ENCODE measurements at places on chromosomes 16 and 17.

DNA sequence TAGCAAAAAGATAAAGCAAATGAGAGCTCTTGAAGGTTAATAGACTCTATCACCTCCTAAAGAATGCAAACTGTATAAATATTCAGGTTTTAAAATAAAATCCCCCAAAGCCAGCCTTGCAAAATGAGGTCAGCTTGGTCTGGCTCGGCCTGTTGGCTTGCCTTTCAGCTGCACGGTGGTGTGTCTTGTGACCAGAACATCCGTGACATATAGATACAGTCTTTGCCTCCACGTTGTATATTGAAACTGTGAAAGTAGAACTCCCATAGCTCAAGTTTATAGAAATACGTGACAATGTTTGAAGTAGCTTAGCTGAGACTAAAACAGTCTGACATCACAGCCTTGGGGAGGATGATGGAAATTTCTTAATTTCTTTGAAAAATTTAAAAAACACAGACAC is 236.6 kb upstream of the MYOCD start:
- DNase-seq: no peak

- DNase-seq: peak; percentile 54
Observed at GRCh38 chr16:57422026-57422944, 17.7 kb downstream of the CCL17 start.

GRCh38 chr16:68995011-68995504 is 110.4 kb upstream of the HAS3 start:
- DNase-seq: peak; percentile 74

DNA sequence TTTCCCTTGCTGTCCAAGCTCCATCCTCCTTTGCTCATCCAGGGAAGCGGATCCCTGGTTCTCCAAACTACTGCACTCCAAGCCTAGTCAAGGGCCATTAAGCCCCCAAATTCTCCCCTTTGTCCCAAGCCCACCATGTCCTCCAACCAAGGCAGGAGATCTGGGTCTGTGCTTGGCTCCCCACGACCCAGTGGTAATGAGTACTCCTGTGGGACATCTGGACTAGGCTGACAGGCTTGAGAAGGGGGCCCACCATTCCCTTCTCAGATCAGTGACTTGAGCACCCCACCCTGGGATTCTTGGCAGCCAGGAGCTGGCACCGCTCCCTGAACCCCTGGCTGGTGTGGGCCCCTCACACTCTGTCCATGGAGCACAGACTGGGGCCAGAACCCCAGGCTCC is 17.1 kb downstream of the OSBPL7 start:
- DNase-seq: no peak

DNA sequence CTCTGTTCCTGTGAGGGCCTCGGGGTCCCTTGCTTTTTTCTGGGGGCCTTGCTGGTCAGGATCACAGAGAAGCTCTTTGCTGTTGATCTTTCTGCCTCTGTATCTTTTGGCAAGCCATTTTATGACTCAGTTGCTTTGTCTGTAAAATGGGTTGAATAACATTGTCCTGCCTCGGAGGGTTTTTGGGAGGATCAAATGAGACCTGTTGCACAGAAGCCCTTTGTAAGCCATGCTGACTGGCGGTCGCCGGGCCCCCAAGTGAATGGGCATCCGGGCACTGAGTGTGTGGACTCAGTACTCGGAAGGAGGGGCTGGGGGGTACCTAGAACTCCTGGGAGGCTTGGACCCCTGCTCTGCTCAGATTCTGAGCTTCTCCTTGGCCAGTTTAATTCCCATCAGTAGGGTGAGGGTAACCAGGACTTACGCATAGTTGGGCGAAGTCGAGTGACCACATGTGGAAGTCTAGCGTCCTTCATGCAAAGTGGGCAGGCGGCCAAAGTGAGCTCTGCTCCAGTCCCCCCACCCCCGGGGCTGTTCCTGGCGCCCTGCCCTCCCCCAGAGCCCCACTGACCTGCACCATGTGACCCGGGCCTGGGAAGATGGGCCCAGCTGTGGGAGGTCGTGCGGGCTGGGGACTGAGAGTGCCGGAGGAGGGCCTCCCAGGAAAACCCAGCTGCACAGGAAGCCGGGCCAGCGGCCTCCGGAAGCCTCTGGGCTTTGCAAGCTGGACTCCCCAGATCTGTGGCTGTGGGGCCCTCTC is 284.0 kb downstream of the SEC14L1 start:
- DNase-seq: peak; percentile 94

GRCh38 chr17:7045492-7046126 is 1.7 kb upstream of the SLC16A11 start:
- peak; percentile 59 for DNase-seq

- peak; percentile 29 for DNase-seq
Observed at GRCh38 chr17:56317351-56318208, 164.3 kb downstream of the ANKFN1 start.

GRCh38 chr16:83627996-83628395 is 179.8 kb upstream of the HSBP1 start:
- no peak for DNase-seq

DNA sequence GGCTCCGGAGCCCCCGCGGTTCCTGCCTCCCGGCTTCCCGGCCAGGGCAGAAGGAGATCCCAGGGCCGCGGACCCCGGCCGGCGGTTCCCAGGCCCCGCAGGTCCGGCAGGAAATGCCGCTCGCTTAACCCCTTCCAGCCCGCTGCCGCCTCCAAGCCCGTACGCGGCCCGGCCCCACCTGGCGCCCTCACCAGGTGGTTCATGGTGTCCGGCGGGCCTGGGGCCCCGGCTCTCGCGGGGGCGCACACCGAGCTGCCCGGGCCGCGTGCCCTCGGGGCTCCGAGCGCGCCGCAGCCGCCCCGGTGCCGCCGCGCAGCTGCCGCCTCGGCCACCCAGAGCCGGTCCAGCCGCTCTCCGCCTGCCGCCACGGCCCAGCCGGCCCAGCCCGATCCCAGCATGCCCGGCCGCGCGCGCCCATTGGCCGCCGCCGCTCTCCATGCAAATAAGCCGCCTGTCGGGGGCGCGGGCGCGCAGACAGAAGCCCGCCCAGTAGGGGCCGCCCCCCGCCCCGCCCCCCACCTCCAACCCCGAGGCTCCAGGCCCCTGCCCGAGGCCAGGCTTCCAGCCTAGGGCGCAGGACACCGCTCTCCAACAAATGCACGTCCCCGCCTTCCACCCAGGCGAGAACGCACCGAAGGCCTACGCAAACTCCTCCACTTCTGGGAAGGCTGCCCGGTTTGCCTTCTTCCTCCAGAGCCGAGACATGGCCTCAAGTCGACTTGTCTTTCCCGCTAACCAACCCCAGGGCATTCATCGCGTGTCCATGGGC is at the start of gene BCAR1:
Gene BCAR1 (minus strand): TSS at position 345 of the 769 bp plus-strand sequence. CDS start 142 bp downstream, at position 203.
- DNase-seq: peak; percentile 91

- DNase-seq: no peak
Observed at GRCh38 chr16:72977127-72977526, 70.8 kb downstream of the ZFHX3 start.

GRCh38 chr17:73588301-73588846 is 55.9 kb downstream of the SDK2 start:
- no peak for DNase-seq

DNA sequence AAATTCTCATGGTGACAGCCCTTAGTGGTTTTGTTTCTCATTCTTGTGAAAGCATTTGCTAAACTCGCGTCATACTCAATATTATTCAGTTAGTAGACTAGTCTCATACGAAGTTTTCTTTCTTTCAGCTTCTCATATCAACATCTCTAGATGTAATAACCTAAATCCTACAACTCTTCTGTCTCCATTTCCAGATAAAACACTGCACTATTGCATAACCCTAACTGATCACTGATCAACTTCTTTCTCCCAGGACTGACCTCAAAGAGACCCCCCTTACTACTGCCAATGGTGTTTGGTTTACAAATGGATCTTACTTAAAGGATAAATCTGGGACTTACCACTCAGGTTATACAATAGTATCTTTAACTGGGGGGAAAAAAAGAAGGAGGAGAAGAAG is 36.3 kb upstream of the TEKT1 start:
- DNase-seq: no peak

DNA sequence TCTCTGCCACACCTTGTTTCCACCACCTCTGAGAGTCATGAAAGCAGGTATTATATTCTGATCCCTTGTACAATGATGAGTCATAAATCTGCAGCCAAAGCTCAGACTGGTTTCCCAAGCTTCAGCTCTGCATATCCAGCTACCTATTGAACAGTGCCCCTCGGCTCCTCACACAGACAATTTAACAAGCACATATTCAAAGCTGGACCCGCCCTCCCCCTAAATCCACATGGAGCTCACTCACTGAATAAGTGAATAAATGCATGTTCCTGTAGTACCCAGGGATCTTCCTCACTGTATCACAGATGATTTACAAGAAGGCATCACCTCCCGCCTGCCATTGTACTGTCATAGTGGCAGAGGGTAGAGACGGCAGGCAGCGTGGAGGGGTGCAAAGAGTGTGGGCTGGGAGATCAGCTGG is 516.4 kb downstream of the GRIN2A start:
- no peak for DNase-seq

DNA sequence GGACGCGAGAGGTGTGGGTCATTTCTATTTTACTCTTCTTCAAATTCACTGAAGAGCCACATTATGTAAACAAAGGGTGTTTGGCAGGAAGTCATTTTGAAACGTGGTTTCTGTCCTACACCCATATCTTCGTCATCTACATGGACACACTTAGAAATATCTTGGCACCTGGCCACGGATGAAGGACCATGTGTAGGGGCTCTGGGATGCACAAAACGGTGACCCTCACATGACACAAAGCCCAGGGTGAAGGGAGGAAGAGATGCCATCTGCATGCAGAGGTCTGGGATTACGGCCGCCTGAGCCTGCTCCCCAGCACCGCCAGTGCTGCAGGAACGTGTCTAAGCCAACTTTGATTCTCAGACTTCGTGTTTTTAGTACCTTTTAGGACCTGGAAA is 130.2 kb upstream of the CHMP6 start:
- DNase-seq: no peak

DNA sequence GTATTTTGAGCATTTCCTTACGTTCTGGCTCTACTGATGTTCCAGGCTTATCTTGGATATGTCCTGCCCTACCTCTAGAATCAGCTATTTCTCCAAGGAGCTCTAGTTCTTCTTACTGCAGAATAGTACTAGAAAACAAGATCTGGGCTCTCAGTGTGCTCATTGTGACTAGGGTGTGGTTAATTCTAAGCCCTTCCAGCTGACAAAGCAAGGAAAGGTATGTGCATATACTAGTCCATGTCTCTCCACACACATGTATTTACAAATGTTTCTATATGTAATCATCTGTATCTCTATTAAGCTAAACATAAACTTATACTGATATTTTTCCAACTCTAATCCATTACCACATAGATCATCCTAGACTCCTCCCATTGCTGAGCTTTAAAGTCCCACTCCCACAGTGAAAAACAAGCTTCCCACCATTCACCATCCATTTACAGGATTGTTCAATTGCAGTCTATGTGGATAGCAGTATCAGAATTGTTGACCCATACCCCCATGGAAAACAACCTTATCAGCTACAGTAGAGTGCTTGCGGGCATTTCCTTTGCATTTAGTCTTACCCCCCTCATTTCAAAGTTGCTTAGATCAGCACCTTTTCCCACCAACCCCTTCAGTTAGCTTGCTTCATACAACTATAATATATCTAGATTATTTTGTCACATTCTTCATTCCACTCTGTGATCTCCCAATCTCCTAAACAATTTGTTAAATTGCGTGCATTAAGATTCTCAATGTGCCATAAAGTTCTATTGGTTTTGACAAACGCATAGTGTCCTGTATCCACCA is 194.5 kb downstream of the SOX9 start:
- DNase-seq: no peak

DNA sequence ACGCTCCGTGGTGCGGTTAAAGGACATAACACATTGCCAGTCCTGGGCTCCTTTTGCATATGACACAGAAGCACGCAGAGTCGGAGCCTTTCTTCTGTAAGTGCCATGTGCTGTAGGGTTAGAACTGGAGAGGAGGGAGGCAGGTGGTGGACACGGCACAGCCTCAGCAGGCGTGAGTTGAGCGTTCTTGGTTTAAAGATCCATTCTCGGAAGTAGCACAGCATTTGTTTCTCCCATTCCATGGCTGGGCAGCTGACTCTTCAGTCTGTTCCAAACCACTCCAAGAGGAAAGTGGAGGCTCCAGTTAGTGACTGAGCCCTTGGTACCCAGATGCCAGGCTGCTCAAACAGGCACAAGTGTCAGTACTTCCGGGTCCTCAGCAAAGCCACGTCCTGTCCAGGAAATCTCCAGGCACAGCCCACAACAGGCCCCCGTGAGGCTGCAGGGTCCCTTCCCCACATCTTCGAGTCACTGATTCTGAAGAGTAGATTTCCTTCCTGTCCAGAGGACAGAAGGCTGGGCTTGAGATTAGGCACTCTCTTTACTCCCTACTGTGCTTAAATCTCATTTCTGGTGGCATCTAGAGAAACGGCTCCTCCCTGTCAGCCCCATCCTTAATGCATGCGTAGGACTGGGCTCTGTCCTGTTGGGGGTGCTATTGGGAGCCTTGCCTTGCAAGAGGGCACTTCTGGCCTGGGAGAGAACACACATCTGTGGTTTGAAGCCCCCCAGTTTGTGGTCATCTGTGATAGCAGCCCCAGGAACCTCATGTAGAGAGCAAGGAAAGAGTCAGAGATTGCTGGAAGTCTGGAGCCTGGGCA is 39.6 kb upstream of the NAT9 start:
- DNase-seq: no peak

DNA sequence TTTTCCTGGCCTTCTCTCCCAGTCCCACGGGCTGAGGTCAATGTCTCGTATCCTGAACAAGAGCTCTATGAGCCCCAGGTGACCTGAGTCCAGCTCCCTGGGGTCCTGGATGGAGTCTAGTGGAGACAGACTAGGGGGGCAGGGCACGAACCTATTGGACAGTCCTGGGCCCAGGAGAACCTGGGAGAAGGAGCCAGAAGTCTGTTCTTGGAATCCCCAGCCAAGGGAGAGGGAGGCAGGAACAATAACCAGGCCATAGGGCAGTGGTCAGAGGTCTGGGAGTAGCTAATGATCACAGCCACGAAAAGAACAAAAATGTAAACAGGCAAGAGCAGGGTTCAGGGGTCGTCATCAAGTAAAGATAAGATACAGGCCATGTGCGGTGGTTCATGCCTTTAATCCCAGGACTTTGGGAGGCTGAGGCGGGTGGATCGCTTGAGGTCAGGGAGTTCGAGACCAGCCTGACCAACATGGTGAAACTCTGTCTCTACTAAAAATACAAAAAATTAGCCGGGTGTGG is 60.8 kb downstream of the COPRS start:
- no peak for DNase-seq

GRCh38 chr17:45740553-45741330 is 43.4 kb upstream of the CRHR1 start:
- DNase-seq: peak; percentile 11

GRCh38 chr16:81925016-81925415 is 86.3 kb downstream of the SDR42E1 start:
- no peak for DNase-seq

GRCh38 chr16:31265329-31266245 is 5.8 kb downstream of the ITGAM start:
- no peak for DNase-seq

DNA sequence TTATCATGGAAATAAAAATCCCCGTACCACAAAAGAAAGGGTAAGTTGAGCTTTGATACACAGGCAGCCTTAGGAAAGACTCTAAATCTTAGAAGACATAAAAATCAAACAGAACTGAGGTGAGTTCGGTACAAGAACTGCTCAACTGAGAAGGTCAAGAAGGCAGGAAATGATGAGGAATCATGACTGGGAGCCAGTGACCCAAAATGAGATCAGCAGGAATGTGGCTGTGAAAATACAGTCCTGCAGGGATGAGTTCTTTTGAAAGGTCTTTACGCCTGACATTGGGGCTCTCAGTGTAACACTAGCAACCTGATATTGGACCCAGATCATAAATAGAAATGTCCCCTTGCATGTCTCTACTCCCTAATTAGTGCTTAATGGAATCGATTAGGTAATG is 56.3 kb upstream of the CDH11 start:
- DNase-seq: peak; percentile 76
